ENCODE measurements at places on chromosomes 3 and 15. TPM values are rescaled to one million over a fixed set of nuclear protein-coding genes. Genes with fewer than 3 reads are reported as not detected.

DNA sequence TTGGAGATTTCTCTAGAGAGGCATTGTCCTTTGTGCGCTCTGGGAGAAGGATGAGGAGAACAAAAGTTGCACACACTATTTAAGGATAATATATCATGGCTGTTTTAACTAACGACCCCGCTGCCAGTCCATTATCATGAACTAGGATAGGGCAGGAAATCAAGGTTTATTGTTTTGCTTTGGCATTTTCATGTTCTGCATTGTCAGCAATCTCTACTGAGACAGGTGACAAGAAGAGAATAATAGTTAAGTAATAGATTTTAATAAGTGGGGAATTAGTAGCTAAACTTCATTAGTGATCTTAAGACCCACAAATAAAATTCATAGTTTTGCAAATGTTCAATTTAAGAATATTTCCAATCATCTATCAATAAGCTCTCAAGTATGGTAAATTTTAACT lies 20.6 kb upstream of the GMNC start:
- no peak for DNase-seq

DNA sequence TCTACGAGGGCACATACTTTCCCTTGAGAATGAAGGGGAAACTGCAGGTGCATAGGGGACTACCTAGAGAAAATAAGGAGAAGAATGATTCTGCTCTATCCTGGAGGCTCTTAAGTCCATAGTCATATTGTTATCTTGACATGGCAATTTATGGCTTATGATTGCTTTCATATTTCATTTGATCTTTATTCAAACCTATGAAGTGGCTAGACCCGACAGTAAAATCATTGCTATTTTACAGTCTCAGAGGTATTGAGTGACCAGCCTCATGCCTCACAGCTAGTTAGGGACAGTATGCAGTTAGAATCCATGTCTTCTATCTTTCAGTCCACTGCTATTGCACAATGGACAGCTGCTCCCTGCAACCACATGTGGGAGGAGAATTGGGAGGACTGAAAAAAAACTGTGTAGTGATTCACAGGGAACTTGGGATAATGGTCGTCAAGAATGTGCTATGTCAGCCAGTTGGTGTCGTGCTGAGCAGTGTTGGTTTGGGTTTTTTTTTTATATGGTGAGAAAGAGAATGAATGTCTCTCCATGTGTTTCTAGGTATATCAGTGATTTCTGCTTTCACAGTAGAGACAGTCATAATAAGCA lies 63.2 kb upstream of the SPPL2A start:
- no peak for DNase-seq

DNA sequence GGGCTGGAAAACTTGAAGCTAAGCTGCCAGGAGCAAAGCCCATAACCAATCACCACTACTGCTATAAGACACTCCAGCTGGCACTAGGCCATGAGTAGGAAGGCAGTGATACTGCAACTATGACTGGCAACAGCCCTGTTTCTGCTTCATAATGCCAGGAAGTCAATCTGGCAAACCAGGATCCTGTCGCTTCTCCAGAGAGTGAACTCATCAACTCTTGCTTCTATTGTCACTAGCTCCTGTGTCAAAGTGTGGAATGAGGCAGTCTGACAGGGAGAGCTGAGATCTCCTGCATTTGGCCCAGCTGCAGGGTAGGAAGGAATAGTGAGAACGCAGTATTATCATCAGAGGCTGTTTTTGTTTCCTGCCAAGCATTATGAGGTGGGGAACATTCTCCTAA lies 105.3 kb downstream of the CTNNB1 start:
- DNase-seq, result no peak

DNA sequence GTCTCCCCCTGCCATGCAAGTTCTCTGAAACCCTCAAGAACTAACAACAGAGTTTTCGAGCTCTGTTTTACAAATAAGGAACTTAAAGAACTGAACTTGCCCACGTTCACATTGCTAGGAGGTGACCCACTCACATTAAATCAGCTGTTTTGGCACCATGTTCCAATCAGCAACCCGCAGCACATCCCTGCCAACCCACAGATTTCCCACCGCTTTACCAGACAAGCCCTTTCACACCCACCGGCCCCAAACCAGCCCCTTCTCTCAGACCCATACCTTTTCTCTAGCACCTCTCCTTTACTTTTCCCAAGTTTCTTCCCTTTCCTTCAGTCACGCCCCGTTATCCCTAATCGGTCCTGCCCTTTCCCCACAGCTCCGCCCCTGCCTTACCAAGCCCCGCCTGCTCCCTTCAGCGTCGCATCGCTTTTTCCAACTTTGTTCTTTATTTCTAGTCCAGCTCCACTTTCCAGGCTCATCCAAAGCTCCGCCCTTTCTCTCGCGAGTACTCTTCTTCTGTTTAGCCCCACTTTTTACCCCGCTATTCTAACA lies 804 bp upstream of the BRPF1 start:
- no peak for DNase-seq

DNA sequence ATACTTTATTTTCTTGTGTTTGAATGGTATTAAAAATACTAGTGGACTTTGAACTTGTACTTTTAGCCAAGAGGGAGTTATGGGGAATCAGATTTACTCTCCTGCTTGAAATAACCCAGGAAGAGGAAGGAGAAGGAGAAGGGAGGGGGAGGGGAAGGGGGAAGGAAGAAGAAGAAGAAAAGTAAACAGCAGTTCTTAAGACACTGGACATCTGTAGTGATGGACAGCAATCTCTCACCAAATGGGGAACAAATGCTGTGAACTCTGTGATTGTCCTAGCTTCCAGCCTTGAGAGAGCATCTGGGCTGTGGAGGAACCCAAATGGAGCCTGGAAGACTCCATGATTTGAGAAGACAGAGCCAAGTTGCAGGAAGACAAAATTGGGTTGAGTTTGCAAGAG lies 52.0 kb downstream of the VPS8 start:
- no peak for DNase-seq

GRCh38 chr3:33171580-33171979 lies 47.0 kb downstream of the SUSD5 start:
- DNase-seq, result no peak

GRCh38 chr15:36358094-36358493 lies 221.3 kb upstream of the CDIN1 start:
- DNase-seq, result no peak

GRCh38 chr3:16441371-16441875 lies 72.1 kb downstream of the RFTN1 start:
- no peak for DNase-seq

GRCh38 chr15:82539691-82540054 lies 584 bp downstream of the RPS17 start:
- no peak for DNase-seq

DNA sequence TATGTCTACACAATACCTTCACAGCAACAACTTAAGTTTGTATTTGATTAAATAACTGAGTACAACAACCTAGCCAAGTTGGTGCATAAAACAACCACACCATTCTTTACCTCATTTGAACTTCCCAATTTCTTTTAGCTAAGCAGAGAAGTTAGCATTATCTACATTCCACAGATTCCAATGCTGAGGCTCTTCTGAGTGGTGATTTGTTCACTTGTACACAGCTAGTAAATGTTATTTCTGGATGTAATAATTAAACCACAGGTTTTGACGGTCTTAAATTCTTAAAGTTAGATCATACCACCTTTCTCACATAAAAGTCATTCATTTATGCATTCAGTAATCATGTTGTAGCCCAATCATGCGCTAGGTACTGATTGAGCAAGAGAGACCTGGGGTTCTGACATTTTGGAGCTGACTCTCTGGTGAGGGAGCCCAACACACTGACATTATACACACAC lies 102.5 kb downstream of the SST start:
- no peak for DNase-seq

DNA sequence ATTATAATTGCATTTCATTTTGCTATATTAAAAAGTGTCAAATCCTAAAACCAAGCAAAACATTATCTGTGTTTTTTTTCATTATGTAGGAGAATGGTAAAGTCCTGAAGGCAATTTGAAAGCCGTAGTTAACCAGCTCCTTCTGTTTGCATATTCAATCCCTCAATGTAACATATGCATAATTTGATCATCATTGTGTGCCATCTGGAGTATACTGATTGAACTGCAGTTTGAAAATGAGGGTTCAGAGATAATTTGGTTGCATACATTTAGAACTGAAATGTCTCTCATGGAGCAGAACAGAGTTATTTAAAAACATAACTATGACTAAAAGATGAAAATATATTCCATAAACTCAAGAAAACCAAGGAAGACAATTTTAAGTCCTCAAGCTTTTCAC lies 518.6 kb downstream of the GBE1 start:
- DNase-seq, result no peak

DNA sequence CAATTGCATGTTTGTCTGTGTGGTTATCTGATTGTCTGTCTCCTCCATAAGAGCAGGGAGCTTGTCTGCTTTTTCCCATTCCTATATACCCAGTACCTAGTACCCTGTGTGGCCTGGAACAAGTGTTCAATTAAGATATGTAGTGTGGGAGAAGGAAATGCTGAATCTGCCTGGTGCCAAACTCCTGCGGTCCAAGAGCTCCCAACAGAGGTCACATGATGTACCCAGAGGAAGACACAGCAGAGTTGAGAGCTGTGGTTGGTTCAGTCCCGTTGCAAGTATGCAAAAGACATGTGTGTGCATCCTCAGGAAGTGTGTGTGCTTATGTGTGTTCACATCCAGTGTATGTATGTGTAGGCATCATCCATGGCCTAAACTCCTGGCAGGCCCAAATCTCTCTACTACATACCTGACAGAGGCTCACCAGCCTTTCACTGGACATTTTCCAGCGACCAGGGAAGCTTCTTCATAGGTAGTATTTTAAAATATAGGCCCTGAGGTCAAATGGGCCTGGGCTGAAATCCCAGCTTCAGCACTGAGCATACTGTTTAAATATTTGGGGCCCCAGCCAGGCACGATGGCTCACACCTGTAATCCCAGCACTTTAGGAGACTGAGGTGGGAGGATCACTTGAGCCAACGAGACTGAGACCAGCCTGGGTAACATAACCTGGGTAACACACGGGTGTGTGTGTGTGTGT lies 34.0 kb upstream of the ITGA11 start:
- no peak for DNase-seq

- no peak for DNase-seq
Measured at GRCh38 chr3:183541738-183542137, 13.8 kb downstream of the KLHL6 start.

GRCh38 chr3:190032923-190033322 lies 87.8 kb downstream of the P3H2 start:
- no peak for DNase-seq

GRCh38 chr3:126051741-126052140 lies 32.2 kb downstream of the SLC41A3 start:
- DNase-seq, result no peak

DNA sequence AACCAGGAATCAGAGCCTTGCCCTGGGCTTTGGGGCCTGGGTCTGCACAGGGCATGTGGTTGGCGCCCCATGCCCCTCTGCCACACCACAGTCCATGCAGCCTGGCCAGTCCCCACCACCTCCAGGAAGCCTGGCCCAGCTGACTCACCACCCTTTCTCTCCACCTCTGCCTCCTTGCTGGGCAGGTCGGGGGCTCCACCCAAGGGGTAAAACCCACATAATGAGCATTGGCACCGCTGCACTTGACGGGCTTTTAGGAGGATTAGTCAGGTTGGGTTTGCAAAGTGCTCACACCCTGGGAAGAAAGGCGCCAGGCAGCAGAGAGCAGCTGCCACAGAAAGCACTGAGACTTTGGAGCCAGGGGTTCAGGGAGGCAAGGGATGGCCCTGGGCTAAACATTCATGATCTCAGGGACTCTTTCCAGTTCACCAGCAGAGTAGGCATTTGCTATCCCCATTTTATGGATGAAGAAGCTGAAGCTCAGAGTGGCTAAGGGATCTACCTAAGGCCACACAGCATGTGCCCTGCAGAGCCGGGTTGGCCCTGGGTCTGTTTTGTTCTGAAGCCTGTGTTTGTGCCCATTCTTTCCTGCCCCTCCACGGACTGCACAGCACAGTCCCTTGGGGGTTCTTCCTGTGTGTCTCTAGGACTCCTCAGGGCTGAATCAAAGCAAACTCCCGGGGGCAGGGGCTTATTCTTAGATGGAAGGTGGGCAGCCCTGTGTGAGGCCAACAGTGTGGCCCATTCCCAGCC lies 113.4 kb downstream of the ETFA start:
- no peak for DNase-seq

DNA sequence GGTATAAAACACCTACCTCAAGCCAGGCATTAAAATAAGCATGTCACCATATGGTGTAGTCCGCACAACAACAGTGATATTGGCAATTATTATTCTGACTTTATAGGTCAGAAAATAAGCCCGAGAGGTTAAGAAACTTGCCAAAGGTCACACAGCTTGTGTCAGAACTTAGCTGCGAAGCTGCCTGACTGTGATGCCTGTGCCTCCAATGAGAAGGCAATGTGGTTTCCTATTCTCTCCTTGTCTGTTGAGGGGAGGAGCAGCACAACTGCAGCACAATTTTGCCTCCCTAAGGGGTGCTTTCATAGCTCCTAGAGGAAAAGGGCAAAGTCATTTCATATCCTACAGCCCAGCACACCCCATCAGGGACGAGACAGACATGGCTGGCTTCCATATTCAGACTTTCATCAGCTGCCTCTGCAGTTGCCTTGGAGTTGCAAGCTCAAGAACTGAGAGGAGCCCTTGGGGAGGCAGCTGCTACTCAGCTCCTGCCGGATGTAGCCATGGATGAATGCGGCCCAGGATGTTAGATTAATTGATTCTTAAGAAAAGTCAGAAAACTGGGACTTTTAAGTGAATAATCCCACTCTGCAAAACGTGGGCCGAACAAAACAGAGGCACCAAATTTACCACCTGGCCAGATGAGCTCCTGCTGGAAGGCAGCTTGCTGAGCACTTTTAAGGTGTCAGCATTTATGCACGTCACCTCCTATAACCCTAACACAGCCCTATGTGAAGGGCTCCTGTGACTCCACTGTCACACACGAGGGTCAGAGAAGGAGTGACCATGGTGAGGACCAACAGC lies 38.5 kb downstream of the MYO5C start:
- DNase-seq, result no peak

DNA sequence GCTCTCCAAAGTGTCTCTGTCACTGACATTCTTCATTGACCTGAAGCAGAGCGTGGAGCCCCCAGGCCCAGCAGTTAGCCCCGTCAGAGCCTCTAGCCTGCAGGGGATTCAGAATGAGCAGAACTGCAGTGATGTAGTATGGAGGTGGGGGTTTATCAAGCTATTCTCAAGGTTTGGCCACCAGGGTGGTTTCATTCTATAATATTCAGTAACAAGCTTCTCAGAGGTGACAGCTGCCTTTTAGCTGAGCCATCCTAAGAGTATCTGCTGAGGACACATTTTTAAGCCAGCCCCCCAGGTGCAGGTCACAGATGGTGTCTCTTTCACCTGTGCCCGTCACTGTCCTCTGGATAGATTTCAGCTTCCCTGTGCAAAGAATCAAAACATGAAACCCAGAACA lies 31.9 kb downstream of the CMTM7 start:
- no peak for DNase-seq

Gene BNIP2
- 49.1 TPM for total RNA-seq

Gene HAPLN3
- total RNA-seq, result 25.6 TPM

Gene OSTN
- not detected for total RNA-seq

Gene CCDC80
- total RNA-seq, result not detected

Gene ROPN1B
- total RNA-seq, result not detected

All from activated naive CD4-positive, alpha-beta T cell treated with anti-CD3 and anti-CD28 coated beads, Interleukin-2, amount 50 U/mL, for 72 hours (primary cell).